ENCODE measurements at places on chromosomes 5 and 9.
A peak's percentile ranks its signal among the peaks of the same experiment; 100 is the strongest.

DNA sequence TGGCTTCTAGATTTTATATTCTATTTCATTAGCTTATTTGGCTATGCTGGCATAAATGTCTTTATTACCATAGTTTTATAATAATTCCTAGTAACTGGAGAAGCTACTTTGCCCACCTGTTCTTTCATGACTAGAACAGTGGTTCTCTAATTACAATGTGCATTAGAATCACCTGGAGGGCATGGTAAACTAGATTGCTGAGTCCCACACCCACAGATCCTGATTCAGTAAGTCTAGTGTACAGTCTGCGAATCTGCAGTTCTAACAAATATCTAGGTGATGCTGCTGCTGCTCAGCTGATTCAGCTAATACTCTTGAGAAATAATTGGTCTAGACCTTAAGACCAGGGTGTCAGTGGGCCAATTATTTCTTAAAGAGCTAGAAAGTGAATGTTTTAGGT is 35.5 kb downstream of the RNF38 start:
- DNase-seq = no peak

- no peak for DNase-seq
Measured at GRCh38 chr5:90911169-90911568, 352.6 kb downstream of the ADGRV1 start.

- DNase-seq = no peak
Measured at GRCh38 chr5:133983674-133984073, 15.2 kb upstream of the C5orf15 start.

DNA sequence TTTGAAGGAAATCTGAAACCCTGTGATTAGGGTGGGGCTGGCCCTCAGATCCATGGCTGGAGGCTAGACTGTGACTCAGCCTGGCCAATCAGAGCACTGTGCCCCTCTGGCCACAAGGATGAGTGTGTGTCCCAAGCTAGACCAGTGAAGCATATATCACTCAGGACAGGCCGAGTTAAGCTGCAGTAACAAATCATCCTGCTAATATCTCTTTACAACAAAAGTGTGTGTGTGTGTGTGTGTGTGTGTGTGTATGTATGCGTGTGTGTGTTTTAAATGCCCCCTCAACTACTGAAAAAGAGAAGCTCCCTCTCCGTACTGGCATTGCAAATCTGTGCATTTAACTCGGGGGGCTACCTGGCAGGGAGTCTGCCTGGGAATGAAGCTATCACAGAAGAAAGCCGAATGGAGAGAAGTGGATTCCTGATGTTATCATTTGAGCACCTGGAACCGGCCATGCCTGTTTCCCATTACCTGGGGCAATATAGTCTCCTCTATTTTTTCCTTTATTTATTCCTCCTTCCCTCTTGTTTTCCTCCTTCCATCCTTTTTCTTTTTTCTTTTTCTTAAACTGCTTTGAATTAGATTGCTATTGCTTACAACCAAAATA is 25.6 kb downstream of the STC2 start:
- DNase-seq = peak; percentile 20

DNA sequence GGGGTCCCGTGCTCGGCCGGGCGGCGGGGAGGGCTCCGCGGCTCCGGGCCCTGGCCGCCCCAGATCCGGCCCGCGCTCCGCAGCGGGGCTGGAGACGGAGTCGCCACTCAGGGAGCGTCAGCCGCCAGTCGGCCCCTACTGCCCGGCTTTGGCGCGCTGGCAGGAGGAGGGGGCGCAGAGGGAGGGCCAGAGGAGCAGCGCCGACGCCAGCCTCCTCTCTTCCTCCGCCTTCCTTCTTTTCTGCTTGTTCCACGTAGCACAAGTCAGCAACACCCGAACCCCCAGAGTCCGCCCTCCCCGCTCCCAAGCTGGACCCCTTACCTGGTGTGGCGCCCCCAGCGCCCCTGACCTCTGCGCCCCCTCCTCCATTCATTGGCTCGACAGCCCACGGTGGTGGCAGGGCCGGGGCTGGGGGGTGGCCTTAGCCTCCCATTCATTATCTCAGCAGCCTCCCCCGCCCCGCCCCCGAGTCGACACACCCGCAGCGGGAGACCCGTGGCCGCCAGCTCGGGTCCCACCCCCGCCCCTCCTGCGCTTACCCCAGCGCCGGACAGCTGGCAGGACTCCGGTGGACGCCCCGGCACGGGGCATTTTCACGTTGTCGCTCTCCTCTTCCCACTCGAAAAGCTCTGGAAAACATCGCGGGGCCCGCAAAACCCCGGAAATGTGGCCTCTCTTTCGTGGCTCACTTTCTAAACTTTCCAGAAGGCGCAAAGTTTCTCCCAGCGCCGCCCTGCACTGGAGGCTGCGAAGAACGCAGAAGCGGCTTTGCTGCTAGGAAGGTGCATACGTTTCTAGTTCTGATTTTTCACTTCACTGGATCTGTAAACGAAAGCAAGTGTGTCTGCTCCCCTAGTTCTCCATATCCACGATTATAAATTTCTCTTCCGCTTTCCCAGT is at the start of gene LPAR1:
Gene LPAR1 (minus strand): TSS at position 140 of the 900 bp plus-strand sequence. CDS start 66,353 bp downstream, outside the sequence.
- no peak for DNase-seq

GRCh38 chr9:126153382-126153781 is 173.2 kb upstream of the MVB12B start:
- no peak for DNase-seq

- no peak for DNase-seq
Measured at GRCh38 chr5:138354926-138355378, 2.5 kb downstream of the KDM3B start.

DNA sequence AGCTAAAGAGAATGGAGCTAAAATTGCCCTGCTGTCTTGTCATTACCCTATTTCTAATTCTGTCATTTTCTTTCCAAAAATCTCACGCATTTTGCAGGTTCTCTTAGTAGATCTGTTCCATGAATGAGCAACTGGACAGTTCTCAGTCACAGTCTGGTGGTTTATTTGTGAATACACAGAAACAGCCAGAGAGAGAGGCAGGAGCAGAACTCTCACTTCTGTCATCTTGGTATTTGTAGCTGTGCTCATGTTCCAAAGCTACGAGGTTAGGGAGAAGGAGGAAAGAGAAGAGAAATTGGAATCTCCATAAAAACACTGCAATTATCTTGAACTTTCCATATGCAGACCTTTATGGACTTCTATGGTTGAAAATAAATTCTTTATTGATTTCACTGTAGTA is 118.0 kb upstream of the OR13F1 start:
- no peak for DNase-seq
